Immature natural killer cell (primary cell): ENCODE measurements at places on chromosomes 1 and 21. TPM values are rescaled to one million over a fixed set of nuclear protein-coding genes. Genes with fewer than 3 reads are reported as not detected.

YTHDF2 gene
- polyA plus RNA-seq: 210 TPM

OR2L13 gene
- not detected for polyA plus RNA-seq

MAP3K7CL gene
- polyA plus RNA-seq: 9.2 TPM

SEC16B gene
- polyA plus RNA-seq: not detected

- H3K4me3 ChIP-seq: peak overlapping the region; percentile 49
- DNase-seq: no peak
- H3K4me1 ChIP-seq: peaks cover 34% of the 10 kb centered on the region
- peaks cover 12% of the 10 kb centered on the region for H3K36me3 ChIP-seq
- H3K27me3 ChIP-seq: peaks cover 2% of the 10 kb centered on the region
- H3K27ac ChIP-seq: peak overlapping the region; percentile 83
Measured at GRCh38 chr1:246526380-246526779, 19.3 kb upstream of the SMYD3 start.

DNA sequence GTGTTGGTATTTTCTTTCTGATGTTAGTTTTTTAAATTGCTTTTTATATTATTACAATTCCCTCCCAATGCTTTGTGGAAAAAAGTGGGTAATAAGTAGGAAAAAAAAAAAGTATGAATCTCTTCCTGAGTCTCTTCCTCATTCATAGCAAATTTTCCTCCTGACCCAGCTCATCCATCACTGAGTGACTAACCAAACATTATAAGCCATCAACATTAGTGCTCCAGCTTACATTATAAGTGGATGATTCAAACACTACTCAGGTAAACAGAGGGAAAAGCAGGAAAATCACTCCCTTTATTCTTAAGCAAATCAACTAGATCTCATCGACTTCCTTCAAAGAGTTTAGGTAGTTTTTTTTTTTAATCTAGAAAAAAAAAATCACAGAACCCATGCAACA is 15.4 kb upstream of the SAMD13 start:
- peaks cover 12% of the 10 kb centered on the region for H3K36me3 ChIP-seq
- no peak overlapping the region for H3K27ac ChIP-seq
- no peak for DNase-seq
- no peak overlapping the region for H3K4me3 ChIP-seq

GRCh38 chr1:53398091-53398490 is 61.1 kb upstream of the DMRTB1 start:
- peaks cover 2% of the 10 kb centered on the region for H3K27me3 ChIP-seq
- no peaks in the 10 kb centered on the region for H3K4me1 ChIP-seq
- H3K36me3 ChIP-seq: no peaks in the 10 kb centered on the region
- H3K4me3 ChIP-seq: no peak overlapping the region
- H3K27ac ChIP-seq: no peak overlapping the region
- DNase-seq: no peak

DNA sequence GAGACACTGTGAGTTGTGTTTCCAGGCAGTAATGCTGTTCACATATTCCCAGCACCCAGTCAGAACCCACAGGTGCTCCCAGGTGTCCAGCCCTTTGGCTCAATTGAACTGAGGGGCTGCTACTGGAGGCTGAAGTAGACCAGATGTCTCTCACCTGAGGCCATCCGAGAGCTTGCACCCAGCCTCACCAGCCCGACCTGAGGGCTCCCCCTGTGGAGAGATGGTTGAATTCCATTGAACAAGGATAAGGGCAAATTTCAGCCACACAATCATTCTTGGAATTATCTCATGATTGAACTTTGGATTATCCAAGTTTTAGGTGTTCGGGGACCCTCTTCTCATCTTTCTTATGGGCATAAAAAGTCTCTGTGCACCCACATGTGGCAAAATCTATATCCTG is 52.1 kb downstream of the OBSCN start:
- no peak overlapping the region for H3K27ac ChIP-seq
- no peaks in the 10 kb centered on the region for H3K27me3 ChIP-seq
- H3K36me3 ChIP-seq: no peaks in the 10 kb centered on the region
- DNase-seq: no peak

DNA sequence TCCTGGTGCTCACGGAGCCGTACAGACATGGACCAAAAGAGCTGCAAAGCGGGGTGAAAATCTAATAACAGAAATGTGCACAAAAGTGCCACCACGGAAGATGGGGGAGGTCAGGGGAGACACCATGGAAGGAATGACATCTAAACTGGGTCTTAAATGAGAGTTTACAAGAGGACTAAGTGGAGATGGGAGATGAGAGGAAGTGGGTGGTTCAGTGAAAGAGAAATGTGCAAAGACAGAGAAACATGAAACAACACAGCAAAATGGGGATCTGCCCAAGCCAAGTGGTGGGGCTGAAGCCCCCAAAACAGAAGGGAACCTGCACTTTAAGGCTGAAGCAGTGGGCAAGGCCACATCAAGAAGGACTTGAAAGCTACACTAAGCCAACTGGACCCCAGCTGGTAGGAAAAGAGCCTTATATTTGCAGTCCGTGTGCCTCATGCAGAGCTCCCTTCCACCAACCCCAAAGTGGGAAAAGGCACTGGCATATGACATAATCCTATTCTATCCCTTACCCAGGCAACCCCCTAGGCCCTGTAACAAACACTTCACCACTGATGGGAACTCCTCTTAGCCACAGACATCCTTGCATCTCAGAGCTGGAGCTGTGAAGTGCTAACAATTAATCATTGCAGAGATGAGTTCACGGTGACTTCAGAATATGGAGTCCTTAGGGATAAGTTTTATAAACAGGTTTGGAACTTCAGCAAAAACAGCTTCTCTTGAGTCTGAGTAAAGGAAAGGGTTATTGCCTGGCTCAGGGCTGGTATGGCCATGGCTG is 198.6 kb upstream of the EDN2 start:
- H3K27ac ChIP-seq: peak overlapping the region; percentile 89
- H3K36me3 ChIP-seq: no peaks in the 10 kb centered on the region
- peak overlapping the region; percentile 68 for H3K4me3 ChIP-seq
- H3K4me1 ChIP-seq: peaks cover 100% of the 10 kb centered on the region
- DNase-seq: no peak

- no peaks in the 10 kb centered on the region for H3K36me3 ChIP-seq
- DNase-seq: no peak
- H3K4me3 ChIP-seq: no peak overlapping the region
- peaks cover 11% of the 10 kb centered on the region for H3K27me3 ChIP-seq
Measured at GRCh38 chr1:203099805-203100515, 14.1 kb upstream of the MYOG start.

DNA sequence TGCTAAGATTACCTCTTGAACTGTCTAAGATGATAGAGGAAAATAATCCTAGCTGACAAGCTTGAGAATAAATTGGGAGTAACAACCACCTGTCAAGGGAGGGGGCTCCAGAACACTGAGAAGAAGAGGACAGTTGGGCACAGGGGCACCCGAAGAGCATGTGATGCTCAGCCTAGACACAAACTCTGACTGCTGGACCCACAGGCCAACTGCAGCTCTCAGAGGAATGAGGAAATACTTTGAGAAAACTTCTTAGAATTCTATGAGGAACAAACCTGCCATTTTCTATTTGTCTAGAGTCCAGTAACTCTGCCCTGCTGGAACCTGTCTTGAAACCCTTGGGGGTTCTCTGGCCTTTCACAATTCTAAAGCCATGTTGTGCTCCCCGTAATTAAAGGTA is 124.1 kb upstream of the KCNK2 start:
- H3K4me1 ChIP-seq: no peaks in the 10 kb centered on the region
- DNase-seq: no peak
- H3K27ac ChIP-seq: no peak overlapping the region

DNA sequence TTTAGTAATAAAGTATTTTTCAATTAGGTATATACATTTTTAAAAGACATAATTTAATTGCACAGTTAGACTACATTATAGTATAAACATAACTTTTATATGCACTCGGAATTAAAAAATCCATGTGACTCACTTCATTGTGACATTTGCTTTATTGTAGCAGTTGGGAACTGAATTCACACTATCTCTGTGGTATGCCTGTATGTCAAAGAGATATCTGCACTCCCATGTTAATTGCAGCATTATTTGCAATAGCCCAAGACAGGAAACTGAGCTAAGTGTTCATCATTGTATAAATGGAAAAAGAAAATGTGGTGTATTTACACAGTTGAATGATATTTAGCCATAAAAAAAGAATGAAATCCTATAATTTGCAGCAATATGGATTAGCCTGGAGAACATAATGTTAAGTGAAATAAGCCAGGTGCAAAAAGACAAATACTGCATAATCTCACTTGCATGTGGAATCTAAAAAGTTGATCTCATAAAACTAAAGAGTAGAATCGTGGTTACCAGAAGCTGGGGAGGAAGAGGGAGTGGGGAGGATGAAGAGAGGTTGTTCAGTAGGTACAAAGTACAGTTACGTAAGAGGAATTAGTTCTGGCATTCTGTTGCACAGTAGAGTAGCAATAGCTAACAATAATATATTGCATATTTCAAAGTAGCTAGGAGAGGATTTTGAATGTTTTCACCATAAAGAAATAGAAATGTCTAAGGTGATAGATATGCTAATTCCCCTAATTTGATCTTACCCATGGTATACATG is 64.8 kb downstream of the DPT start:
- H3K27ac ChIP-seq: no peak overlapping the region
- H3K27me3 ChIP-seq: peaks cover 1% of the 10 kb centered on the region
- H3K4me1 ChIP-seq: no peaks in the 10 kb centered on the region
- H3K36me3 ChIP-seq: no peaks in the 10 kb centered on the region

- peaks cover 3% of the 10 kb centered on the region for H3K27me3 ChIP-seq
- DNase-seq: no peak
- H3K27ac ChIP-seq: no peak overlapping the region
- no peak overlapping the region for H3K4me3 ChIP-seq
Measured at GRCh38 chr1:15110867-15111230, 42.7 kb upstream of the TMEM51 start.

GRCh38 chr1:52641307-52641706 is 8.3 kb downstream of the SHISAL2A start:
- peak; percentile 16 for DNase-seq
- H3K4me1 ChIP-seq: peaks cover 60% of the 10 kb centered on the region
- H3K27me3 ChIP-seq: peaks cover 2% of the 10 kb centered on the region
- no peak overlapping the region for H3K4me3 ChIP-seq
- peak overlapping the region; percentile 87 for H3K27ac ChIP-seq

GRCh38 chr1:99590578-99591209 is 55.2 kb upstream of the PALMD start:
- H3K4me1 ChIP-seq: no peaks in the 10 kb centered on the region
- H3K4me3 ChIP-seq: no peak overlapping the region
- no peaks in the 10 kb centered on the region for H3K36me3 ChIP-seq

DNA sequence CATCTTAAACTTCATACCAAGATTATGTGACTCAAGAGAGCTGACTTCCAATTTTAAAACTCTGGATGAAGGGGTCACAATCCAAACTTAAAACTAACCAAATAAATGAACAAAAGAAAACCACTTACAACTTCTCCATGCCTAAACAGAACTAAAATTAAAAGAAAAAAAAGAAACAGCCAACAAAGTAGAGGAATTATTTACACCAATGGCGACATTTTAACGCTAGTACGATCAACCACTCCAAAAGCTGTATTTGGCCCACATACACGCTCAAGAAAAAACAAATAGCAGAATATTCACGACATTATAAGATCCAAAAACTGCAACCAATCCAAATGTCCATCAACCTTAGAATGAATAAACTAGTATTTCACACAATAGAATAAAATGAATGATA is 42.4 kb downstream of the ENAH start:
- H3K36me3 ChIP-seq: no peaks in the 10 kb centered on the region
- no peak for DNase-seq
- H3K27me3 ChIP-seq: peaks cover 2% of the 10 kb centered on the region
- no peak overlapping the region for H3K27ac ChIP-seq
- H3K4me3 ChIP-seq: no peak overlapping the region
- no peaks in the 10 kb centered on the region for H3K4me1 ChIP-seq

- peak overlapping the region; percentile 88 for H3K4me3 ChIP-seq
- peak overlapping the region; percentile 99 for H3K27ac ChIP-seq
- DNase-seq: peak; percentile 76
- H3K36me3 ChIP-seq: peaks cover 4% of the 10 kb centered on the region
Measured at GRCh38 chr1:226677027-226678020, 61.8 kb downstream of the ITPKB start.

DNA sequence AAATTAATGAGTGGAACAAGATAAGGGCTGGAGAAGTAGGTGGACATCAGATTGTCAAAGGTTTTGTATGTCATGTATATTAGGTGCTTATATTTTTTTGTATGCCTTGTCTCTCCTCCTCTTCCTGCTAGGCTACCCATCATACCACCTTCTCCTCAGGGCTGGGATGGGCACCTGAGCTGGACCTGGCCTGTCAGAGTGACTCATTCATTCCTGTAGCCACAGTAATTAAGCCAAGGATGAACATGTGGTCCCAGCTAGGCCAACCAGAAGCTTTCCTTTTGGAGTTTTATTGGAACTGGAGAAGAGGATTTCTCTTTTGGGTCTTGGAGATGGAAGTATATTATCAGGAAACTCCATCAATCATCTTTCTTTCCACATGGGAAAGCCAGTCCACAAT is 21.2 kb downstream of the PTGS2 start:
- no peak overlapping the region for H3K27ac ChIP-seq
- H3K4me3 ChIP-seq: no peak overlapping the region
- no peak for DNase-seq
- H3K4me1 ChIP-seq: no peaks in the 10 kb centered on the region
- peaks cover 4% of the 10 kb centered on the region for H3K36me3 ChIP-seq

DNA sequence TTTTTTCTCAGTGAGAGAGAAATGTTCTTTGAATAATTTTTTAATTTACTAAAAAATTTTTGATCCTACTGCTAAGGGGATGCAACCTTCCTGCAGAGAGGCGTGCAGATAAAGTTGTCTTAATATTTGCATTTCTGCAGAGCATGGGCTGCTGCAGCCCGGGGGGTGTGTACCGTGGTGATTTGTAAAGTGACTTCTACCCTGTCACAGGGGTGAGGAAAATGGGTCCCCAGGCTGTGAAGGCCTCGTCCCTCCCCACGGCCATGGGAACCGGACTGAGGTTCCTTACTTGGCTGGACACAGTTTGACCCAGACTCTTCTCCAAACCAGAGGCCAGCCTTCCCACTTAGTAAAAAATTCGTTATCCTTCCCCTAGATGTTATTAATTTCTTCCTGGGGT is 9.5 kb upstream of the C1orf174 start:
- H3K4me1 ChIP-seq: no peaks in the 10 kb centered on the region
- H3K4me3 ChIP-seq: no peak overlapping the region
- H3K27ac ChIP-seq: no peak overlapping the region
- no peak for DNase-seq

DNA sequence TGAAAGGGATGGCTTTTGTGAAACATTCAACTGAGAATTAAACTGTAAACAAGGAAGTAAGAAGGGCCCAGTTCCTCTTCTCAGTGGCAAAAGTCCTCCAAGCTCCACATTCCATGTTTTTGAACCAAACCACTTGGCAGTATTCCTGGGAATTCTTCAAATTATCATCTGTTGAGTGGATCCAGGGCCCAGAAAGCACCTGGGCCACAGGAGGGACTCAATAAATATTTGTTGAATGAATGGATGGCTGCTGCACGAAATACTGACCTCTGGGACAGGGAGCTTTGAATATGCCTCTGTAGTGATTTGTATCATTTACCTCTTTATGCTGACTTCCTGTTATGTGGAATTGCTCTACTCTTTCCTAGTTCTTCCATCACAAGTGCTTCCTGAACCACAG is 4.7 kb downstream of the SLC35F3 start:
- H3K27me3 ChIP-seq: peaks cover 8% of the 10 kb centered on the region
- no peaks in the 10 kb centered on the region for H3K36me3 ChIP-seq
- H3K4me3 ChIP-seq: no peak overlapping the region
- H3K4me1 ChIP-seq: no peaks in the 10 kb centered on the region
- H3K27ac ChIP-seq: no peak overlapping the region
- no peak for DNase-seq
